ENCODE measurements at places on chromosomes 1 and 21.

DNA sequence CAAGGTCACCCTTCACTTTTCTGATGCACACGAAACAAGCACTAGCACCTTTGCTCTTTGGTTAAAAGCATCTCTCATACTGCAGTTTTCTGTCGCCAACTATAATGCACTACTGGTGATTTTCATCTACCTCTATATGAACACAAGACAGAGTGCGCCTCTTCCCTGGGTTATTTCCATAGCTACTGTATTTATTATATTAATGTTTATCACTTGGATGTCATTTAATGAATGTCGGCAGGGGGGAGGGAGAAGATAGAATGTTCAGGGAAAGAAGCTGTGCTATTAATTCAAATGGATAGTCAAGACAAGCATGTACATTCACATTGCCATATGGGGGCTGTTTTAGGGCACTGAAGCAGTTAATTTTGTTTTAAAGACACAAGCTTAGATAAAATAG lies 174.1 kb upstream of the SAMSN1 start:
- DNase-seq: no peak

- DNase-seq: no peak
Observed at GRCh38 chr1:38962560-38962959, 20.9 kb upstream of the RHBDL2 start.

- DNase-seq: no peak
Observed at GRCh38 chr1:96515430-96515829, 206.2 kb upstream of the PTBP2 start.

GRCh38 chr1:213448776-213449175 lies 397.7 kb downstream of the RPS6KC1 start:
- DNase-seq: no peak

DNA sequence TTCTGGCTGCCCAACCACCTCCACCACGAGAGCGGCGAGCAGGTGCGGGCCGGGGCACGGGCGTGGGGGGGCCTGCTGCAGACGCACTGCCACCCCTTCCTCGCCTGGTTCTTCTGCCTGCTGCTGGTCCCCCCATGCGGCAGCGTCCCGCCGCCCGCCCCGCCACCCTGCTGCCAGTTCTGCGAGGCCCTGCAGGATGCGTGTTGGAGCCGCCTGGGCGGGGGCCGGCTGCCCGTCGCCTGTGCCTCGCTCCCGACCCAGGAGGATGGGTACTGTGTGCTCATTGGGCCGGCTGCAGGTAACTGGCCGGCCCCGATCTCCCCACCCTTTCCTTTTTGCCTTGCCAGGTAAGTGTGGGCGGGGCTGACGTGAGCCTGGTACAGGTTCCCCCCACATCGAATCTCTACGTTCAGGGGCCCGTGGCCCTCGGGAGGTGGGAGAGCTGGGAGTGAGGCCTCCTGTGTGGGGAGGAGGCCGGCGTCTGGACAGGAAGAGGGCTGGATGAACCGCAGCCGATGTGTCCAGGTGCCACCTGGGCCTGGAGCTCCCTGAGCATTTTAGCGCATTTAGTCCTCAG lies 51.7 kb downstream of the COL18A1 start:
- no peak for DNase-seq

- DNase-seq: no peak
Observed at GRCh38 chr21:42109873-42110525, 38.9 kb downstream of the UMODL1 start.

- no peak for DNase-seq
Observed at GRCh38 chr1:119347858-119348257, 20.7 kb upstream of the HAO2 start.

DNA sequence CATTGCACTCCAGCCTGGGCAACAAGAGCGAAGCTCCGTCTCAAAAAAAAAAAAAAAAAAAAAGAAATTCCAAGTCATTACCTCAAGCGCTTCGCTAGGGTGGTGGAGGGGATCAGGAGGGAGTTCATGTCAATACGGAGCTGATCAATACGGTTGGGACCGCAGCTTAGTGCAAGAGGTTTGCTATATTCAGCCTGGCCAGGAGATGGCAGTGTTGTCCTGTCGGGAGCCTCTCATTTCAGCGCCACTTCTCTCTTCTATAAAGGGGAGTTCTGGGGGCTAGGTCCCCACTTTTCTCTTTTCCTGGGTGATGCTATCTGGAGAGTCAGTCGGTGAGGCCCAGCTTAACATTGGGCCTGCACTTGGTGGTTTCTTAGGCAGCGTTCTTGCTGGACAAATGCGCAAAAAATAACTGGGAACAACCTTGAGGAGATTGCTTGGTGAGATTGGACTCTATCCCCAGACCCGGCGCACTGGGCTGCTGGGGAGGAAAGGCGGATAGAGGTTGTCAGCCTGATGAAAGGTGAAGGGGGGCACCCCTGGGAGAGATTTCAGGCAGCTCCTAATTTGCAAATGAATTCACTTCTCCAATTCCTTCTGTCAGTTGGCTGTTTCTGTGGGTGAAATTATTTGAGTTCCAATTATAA lies 40.4 kb downstream of the KIAA0040 start:
- DNase-seq: peak; percentile 64

DNA sequence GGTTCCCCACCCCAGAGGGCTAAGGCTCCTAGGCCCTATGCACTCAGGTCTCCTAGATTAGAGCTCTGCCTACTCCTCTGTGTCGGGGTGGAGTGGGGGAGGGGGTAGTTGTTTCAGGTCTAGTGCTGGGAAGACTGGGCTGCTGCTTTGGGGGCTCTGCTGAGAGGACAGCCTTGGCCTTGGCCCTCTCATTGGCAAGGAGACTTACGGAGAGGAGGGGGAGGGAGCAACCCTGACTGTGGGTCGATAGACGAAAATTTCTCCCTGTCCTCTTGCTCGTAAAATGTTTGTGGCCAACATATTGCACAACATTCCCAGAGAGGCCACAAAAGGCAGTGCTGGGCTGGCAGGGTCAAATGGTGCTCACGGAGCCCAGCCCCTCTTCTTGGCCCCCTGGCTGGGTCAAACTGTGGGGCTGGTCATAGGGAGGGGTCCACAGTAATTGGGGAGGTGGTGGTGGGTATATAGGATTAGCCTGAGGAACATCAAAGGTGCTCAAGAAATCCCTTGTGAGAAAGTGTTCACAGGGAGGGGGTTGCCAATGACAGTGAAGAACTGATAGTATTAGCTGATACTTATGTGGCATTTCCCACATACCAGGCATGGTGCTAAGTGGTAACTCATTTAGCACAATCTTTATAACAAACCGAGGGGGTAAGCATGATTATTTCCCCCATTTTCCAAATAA lies 8.5 kb upstream of the DMBX1 start:
- DNase-seq: no peak

GRCh38 chr1:159000625-159001024 lies 9.1 kb upstream of the IFI16 start:
- DNase-seq: no peak

DNA sequence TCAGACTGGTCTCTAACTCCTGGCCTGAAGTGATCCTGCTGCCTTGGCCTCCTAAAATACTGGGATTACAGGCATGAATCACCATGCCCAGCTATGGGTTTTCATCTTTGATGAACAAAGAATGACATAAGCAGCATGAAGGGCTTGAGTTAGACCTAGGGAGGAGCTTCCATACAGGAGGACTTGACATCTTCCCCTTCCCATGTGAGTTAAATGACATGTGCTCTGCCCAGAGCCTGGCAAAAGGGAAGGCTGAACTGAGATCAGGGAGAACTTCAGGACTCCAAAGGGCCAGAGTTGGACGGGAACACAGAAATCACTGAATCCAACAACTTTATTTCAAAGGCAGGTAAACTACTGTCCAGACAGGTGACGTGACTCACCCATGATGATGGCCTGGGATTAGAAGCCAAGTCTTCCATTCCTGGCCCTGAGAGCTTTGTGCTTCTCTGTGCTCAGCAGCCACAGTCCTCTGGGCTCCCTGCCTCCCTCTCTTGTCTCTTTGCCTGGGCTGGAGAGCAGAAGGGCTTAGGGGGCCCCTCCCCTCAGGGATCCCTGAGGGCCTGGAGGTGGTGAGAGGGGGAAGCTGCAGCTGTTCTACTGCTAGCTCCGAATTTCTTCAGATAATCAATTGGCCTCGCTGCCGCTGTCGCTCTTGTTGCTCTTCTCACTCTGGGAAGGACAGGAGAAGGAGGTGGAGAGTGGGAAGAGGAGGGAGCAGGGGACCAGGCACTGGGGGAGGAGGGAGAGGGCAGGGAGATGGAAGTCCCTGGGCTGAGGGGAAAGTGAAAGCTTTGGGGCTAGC lies 7.6 kb downstream of the NHLH1 start:
- DNase-seq: no peak

GRCh38 chr1:82042306-82043060 lies 241.7 kb downstream of the ADGRL2 start:
- DNase-seq: no peak

- DNase-seq: no peak
Observed at GRCh38 chr1:109188781-109189180, 24.9 kb upstream of the SARS1 start.

DNA sequence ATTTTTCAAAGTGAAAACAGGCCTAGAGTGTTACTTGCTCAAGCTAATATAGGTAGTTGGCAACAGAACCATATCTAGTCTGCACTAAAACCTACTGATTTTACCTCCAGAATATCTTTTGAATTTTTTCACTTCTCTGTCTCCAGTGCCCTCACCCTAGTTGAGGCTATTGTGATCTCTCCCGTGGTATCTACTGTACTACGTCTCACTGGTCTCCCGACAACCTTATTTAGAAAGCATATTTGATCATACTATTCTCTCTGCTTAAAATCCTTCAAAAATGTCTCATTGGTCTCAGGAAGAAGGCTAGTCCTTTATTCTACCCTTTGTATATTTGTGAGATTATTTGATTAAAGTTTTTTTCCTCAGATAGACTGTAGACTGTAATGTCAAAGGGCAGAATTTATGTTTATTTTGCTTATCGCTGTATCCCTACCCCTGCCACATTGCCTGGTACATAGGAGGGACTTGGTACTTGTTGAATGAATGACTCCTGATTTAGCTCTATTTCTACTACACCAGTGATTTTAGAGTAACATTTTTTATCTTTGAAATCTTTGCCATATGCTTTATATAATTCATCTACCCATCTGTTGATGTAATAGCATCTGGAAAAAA lies 135.5 kb upstream of the KIAA1614 start:
- no peak for DNase-seq

GRCh38 chr1:156663178-156663577 lies 14.0 kb downstream of the NES start:
- no peak for DNase-seq

DNA sequence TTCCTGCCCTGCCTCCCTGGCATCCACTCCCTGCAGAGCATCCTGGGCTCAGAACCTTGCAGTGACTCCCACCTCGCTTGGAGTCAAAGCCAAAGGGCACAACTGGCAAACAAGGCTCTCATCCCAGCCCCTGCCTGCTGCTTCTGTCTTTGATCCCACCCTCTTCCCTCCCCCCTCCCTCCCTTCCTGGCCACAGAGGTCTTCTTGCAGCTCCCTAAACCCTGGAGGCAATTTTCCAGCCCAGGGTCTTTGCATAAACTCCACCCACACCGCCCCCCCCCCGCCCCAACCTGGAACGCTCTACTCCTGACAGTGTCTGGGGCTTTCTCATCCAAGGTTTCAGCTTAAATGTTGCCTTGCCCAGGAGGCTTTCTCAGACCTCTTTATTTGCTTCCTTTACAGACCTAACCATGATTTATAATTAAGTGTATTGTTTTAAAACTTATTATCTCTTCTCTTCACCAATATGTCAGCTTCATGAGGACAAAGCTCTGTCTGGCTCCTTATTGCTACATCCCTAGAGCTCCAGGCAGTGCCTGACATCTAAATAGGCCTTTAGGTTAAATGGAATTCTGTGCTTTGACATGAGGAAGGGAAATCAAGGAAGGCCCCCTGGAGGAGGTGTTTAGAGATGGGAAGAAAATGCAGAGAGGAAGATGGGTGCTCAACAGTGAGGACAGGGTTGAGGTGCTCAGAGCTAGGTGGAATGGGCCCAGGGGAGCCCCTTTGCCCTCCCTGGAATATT lies 37.7 kb upstream of the PADI1 start:
- no peak for DNase-seq
